ENCODE measurements at places on chromosomes 2 and 18. TPM values are rescaled to one million over a fixed set of nuclear protein-coding genes. Genes with fewer than 3 reads are reported as not detected.

DNA sequence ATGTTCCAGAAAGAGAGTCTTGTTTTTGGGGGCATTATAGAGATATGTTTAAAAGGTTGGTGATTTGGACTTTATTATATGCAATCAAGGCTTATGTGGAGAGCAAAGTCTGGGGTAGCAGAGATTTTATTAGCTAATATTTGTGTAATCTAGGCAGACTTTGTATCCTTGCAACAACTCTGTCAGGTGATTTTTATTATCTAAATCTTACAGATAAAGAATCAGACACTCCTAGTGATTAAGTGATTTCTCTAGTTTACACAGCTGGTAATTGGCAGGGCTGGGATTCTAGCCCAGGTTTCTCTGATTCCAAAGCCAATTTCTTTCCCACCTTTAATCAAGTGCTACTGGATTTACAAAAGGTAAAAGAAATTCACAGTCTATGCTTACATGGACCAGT is 33.3 kb upstream of the NCK2 start:
- DNase-seq: no peak

DNA sequence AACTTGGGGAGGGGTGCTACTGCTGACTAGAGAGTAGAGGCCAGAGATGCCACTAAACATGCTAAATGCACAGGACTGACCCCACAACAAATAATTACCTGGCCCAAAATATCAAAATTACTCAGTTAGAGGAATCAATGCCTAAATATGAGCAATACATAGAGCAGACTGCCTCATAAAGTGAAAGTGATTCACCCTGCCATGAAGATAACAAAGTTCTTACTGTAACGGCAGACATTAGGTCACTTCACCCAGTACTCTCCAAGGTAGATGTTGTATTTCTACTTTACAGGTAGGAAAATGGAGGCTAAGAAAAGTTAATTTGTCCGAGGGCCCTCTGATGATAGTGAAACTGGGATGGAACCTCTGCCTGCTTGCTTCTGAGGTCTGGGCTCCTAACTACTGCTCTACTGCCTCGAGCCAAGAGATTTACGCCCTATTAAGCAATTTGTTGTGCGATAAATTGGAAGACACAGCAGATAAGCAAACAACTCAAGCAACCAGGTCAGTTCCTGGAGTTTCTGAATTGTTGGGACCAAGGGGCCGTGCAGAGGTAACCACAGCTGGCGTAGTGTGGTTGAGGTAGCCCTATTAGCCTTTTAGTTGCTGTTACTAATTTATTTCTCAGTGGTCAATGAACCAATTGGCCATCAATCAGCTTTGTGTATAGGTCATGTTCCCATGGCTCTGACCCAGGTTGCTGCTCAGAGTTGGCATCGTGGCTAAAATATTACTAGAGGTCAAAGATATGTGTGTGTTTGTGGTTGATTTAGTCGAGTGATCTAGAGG is 4.8 kb downstream of the DHRS9 start:
- DNase-seq: no peak

DNA sequence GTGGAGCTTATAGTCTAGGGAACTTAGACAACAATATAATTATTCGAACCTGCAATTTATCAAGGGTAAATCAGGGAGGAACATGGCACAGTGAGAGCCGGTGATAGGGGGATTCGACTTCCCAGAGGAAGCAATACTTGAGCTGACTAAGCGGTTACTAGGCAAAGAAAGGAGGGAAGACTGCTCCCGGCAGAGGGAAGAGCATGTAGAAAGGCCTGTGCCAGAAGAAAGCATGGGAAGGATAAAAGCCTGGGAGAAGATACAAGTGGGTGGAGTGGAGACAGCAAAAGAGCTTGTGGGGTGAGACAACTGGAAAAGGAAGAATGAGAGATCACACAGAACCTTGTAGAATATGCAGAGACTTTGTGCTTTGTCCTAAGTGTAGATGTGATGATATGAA is 93.3 kb downstream of the MARCHF4 start:
- DNase-seq: no peak

- DNase-seq: no peak
Observed at GRCh38 chr2:30038419-30038818, 108.4 kb upstream of the YPEL5 start.

- DNase-seq: peak; percentile 75
Observed at GRCh38 chr2:7097353-7097895, 180.2 kb downstream of the RNF144A start.

- DNase-seq: no peak
Observed at GRCh38 chr2:236402033-236402790, 138.0 kb upstream of the ASB18 start.

- no peak for DNase-seq
Observed at GRCh38 chr18:26809346-26809745, 56.2 kb downstream of the AQP4 start.

DNA sequence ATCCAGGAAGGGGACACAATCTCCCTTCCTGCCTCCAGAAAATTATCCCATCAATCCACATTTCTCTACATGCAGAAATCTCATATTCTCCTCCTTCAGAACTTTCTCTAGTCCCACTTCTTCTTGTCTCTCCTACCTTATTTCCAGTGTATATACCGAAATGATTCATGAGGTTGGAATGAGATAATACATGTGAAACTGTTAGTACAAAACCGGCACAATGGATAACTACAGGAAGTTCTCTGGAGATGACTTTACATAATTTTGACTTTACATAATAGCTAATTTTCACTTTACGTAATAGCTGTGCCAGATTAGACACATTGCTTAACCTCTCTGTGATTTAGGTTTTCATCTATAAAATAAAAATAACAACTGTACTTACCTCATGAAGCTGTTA is 801.3 kb downstream of the ERBB4 start:
- no peak for DNase-seq

- no peak for DNase-seq
Observed at GRCh38 chr2:219744600-219744999, 117.2 kb downstream of the SLC4A3 start.

The RMND5A gene
- total RNA-seq: 50.0 TPM

- DNase-seq: no peak
Observed at GRCh38 chr2:226190479-226191252, 609.0 kb downstream of the IRS1 start.

The PHLPP1 gene
- total RNA-seq: 5.0 TPM

DNA sequence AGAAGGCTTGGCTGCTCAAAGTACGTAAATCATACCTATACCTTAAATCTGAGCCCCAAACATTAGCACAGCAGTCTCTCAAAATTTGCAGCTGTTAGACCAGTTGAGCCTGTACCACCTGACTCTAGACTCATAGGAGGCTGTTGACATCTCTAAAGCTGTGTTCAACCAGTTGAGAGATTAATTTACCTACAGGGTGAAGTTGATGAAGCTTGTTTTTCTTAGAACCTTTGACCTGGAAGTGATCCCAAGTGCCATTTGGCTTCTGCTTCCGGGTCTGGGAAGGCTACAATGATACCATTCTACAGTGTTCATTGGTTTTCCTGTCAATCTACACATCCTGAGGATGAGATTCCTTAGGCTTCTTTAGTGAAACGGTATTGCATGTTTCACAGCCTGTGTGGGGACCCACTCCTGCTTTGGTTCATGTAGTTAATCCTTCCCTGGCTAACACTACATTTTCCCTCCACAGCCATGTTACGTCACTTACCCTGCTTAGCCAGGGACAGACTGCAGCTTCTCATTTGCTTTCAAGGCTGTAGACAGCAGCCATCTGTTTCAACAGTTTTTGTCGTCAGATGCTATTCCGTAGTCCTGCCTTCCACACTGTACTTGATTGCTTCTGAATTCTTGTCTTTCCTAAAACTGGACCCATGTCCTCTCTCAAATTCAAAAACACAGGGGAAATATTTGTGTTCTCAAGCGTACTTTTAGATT is 4.7 kb upstream of the IL1RL2 start:
- DNase-seq: no peak

The CD302 gene
- 25.1 TPM for total RNA-seq

The SLC30A3 gene
- 5.7 TPM for total RNA-seq

DNA sequence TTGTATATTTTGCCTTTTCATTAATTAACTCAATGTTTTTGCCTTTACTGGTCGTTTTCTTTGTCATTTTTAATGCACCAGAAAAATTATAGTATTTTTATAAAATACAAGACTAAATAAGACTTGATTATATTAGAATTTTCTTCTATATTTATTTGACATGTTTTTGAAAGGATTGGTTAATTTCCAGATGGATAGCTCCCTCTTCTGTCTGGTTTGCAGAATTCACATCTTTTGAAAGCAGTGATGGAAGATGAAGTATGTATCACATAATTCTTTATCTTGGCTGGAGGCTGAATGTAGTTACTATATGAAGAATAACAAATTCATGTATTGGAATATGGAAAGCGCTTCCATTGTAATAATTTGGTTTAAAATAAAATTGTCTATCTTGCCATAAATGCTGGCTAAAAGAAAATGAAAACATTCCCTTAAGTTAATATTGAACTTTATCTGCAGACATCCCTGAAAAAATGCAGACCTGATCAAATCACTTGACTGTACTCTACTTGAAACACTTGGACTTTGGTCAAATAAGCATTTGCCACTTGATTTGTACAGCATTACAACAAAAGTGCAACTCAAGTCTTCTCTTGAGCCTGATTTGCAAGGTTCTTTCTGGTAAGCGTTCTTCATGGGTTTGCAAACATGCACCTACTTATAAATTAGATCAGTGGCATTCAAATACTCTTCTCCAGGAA is 86.3 kb upstream of the EFEMP1 start:
- no peak for DNase-seq

- DNase-seq: no peak
Observed at GRCh38 chr2:240322991-240323390, 112.5 kb upstream of the GPC1 start.

The PAX8 gene
- total RNA-seq: 0.13 TPM

The DTNB gene
- total RNA-seq: 7.0 TPM

The RGPD3 gene
- total RNA-seq: 0.12 TPM

The LRP2 gene
- total RNA-seq: 1.8 TPM

- DNase-seq: peak; percentile 81
Observed at GRCh38 chr2:24827321-24828237, 34.4 kb downstream of the CENPO start.

- DNase-seq: no peak
Observed at GRCh38 chr2:210269148-210269547, 43.9 kb upstream of the ACADL start.

DNA sequence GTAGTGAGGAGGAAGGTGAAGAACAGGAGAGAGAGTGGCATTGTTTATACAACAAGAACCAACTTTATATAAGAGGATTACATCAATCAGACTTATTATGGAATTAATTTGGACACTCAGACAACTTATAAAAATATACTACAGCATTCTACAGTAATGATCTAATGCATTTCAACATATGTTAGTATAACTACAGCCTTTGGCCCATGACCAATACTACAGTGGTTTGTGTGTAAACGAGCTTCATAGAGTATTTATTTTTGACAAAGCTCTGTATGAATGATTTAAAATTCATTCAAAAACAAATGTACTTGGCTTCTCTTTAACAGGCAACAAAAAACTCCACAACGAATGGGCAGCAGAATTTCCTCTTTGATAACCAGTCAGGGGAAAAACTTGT is 72.8 kb downstream of the ZNF521 start:
- no peak for DNase-seq

DNA sequence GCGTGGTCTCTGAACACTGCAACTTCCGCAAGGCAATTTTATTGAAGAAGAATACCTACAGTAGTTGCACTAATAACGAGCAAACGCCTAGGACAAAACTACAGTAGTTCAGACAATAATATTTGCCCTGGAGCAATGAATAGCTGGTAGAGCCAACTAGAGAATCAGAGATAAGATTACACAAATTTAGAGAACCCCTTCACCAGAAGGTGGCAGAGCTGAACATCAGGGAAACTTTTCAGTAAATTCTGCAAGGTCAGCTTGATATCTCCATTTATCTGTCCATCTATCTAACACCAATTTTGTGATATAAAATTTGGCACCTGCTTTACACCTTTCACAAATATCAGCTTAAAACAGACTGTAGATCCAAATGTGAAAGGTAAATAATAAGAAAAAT is 43.8 kb downstream of the CDH19 start:
- DNase-seq: no peak

DNA sequence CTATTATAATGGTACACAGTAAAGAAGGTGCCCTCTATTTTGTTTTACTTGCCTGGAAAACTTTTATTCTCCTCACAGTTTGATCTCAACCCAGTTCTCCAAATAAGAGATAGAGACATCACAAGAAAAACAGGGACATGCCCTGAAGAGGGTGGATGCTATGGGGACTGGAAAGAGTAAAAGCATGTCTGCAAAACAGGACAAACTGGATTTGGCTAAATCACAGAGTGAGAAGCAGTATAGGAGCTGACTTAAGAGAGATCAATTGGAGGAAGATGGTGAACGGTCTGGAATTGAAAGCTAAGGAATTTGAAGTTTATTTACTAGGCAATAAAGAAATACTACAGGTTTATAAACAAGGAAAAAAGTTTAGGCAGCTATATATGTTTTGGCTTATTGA is 33.0 kb downstream of the SP140L start:
- no peak for DNase-seq

DNA sequence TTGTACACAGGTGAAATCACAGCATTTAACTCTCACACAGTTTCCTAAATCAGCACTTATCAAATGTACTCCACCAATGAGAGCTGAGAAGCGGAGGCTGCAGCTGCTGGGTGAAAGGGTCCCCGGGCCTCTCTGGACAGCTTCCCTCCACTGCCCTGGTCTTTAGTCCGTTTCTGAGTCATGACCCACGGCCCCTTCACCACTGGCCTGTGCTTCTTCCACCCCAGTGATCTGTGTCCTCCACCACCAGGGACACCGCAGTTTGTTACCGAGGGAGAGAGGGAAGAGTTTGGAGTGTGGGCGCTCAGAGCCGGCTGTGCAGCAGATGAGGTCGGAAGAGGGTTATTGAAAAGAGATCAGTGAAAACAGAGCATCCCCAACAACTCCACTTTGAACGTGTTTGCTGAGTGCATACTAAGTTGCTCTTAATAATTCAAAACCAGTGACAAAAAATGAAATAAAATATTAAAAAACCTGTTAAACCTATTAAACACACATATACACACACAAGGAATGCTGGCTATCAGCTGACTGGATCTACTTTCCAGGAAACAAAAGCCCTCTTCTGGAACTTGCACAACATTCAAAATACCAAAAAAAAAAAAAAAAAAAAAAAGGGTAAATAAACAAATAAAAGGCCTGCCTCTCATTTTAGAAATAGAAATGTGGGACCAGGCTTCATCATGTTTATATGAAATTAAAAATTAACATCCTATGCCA is 54.1 kb downstream of the PXDN start:
- DNase-seq: no peak

The OSBPL6 gene
- 7.0 TPM for total RNA-seq

DNA sequence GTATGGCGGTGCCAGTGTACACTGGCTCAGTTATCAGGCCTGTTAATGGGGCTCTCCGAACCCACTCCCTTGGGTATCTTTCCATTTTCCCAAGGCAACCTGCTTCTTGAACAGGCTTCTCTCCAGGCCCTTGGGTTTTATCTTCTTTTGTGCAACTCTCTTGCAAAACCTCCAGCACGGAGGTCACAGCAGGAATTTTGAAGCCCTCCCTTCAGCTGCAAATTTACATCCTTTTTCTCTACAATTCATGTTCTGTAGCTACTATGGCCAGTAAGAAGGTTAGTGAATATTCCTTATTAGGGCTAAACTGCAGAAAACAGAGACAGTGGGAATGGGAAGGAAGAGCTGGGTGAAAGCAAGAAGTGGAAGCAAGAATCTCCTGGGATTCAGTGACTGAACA is 10.4 kb upstream of the NPAS2 start:
- DNase-seq: no peak
